ENCODE measurements at places on chromosomes 1 and 21.

DNA sequence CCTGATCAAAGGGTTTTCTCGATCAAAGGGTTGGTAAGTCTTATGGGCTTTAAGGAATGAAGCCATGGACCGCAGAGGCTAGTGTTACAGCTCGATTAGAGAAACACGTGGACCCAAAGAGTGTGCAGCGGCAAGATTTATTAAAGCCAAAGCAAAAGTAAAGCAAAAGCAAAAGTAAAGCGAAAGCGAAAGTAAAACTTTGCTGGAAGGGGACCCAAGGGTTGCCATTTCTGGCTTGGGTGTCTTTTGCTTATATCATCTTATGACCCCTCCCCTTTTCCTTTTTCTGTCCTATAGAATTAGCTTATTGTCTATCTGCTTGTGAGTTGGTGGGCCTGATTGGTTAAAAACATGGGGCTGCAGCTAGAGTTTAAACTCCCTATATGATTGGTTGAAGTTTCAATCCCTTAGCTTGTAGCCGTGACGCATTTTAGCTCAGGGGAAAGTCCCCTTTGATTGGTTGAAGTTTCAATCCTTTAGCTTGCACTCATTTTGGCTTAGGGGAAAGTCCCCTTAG, 957.0 kb downstream of the AMY1C start:
- DNase-seq: no peak

GRCh38 chr1:32266921-32267591, 16.0 kb downstream of the LCK start:
- DNase-seq: no peak

DNA sequence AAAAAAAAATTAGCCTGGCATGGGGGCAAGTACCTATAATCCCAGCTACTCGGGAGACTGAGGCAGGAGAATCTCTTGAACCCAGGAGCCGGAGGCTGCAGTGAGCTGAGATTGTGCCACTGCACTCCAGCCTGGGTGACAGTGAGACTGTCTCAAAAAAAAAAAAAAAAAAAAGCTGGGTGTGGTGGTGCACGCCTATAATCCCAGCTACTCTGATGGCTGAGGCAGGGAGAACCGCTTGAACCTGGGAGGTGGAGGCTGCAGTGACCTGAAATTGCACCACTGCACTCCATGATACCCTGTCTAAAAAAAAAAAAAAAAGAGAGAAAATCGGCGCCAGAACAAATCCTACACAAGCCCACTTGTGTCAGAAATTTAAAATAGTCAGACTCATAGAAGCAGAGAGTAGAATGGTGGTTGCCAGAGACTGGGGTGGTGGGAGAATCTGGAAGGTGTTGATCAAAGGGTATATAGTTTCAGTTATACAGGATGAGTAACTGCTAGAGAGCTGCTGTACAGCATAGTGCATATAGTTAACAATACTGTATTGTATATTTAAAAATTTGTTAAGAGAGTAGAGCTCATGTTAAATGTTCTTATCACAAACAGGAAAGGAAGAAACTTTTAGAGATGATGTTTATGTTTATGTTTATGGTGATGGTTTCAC, 9.6 kb downstream of the DIP2A start:
- no peak for DNase-seq

DNA sequence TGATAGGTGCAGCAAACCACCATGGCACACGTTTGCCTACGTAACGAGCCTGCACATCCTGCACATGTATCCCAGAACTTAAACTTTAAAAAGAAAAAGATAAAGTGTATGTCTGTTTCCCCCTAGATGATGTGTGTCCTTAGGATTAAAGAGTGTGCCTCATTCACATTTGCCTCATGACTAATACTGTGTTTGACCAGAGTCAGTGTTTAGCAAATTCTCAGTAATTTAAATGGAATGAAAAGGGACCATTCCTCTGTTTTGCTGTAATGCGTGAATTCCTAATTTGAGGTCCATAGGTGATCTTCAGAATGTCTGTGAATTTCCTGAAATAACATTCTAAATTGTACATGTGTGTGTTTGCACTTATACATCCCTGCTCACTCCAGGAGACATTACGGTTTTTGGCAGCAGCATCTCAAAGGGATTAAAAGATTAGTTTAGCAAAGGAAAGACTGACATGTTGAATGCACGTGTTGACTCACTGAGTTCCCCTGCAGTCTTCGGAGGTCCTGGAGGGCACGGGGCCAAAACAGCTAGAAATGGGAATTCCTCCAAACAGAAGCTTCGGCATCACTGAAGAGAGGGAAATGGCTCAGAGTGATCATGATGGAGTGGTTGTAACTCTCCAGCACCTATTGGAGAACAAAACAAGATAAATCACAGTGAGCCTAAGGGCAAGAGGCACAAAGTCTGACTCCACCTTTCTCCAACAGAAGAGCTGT, 19.1 kb upstream of the SLC35F3 start:
- no peak for DNase-seq

GRCh38 chr21:16116798-16117197, 387.0 kb downstream of the USP25 start:
- DNase-seq: no peak

- DNase-seq: no peak
These were observed 20.3 kb upstream of the FNBP1L start for GRCh38 chr1:93427656-93428055.

All from stimulated activated CD4-positive, alpha-beta T cell treated with anti-CD3 and anti-CD28 coated beads, Interleukin-12 subunit alpha, Interleukin-12 subunit beta, amount 100 ng/mL, for 24 hours (primary cell).